ENCODE measurements at places on chromosomes 2 and 18.

GRCh38 chr2:151071382-151071781 is 190.3 kb downstream of the RBM43 start:
- no peak for DNase-seq

- DNase-seq = no peak
These were observed 448.3 kb upstream of the SLC14A2 start for GRCh38 chr18:45166836-45167551.

DNA sequence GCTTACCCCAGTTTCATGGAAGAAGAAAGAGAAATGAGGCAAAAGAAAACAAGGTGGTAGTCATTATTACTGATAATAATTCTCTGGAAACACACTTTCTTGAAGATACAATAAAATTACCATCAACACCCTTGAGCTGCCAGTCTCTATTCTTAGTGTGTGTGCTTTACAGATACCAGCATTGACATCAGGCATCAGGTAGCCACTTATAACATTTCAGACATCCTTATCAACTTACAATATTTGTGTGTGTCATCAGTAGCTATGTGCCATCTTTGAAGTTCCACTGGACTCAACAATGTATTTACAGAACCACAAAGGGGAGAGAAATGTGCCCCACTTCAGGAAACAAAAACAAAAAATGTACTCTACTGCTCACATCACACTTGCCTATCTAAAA is 62.1 kb downstream of the TCF4 start:
- no peak for DNase-seq

DNA sequence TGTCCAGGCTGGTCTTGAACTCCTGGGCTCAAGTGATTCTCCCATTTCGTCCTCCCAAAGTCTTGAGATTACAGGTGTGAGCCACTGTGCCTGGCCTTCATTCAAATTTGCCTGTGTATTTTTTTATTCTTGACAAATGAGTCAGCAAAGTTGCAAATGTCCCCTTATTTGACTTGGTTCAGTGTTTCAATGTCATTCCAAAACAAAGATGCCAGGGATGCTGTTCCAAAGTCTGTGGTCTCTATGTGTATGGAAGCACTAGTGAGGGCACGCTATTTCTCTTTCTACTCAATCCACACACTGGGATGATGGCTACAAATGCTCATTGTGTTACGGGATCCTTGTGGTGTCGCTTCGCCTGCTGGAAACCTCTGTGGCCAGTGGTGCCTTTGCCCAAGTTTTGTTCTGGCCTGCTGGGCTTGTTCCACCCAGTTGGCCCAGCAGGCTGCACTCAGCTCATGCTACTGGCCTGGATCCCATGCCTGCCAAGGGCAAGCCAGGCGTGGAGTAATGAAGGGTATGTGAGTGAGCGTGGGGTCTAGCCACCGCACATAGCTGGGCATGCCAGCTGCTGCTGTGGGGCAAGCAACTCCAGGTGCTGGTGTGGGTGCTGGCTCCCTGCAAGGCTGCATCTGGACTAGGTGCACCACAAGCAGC is 35.6 kb downstream of the FBXO48 start:
- no peak for DNase-seq
